ENCODE measurements at places on chromosomes 13 and 19.

- DNase-seq: peak; percentile 70
Measured at GRCh38 chr19:5057860-5058259, 88.9 kb downstream of the KDM4B start.

- DNase-seq: peak; percentile 79
Measured at GRCh38 chr19:38024992-38025908, 118.2 kb downstream of the SIPA1L3 start.

GRCh38 chr19:5286465-5287029, 54.1 kb downstream of the PTPRS start:
- peak; percentile 39 for DNase-seq

DNA sequence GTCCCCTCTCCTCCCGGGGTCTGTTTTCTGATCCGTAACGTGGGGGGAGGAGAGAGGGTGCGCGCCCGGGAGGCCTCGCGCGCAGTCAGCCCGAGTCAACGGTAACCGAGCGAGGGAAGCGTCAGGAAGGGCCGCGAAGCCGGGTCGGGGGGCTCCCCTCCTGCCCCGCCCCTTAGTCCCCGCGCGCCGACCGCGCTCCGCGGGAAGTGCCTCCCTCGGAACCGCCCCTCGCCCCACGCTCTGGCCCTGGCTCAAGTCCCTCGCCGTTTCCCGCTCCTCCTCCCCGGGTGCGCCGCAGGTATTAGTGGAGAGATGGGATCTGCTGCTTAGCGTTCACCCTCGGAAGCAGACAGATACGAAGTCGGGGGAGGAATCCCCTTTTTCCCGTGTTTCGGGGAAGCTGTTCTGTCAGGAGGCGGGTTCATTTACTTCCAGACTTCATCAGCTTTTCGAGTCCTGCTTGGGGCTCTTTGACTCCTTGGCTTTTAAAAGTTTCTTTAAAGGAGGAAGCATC, 770 bp downstream of the HNRNPM start:
- DNase-seq: peak; percentile 82

- no peak for DNase-seq
Measured at GRCh38 chr19:51701468-51702100, 8.5 kb downstream of the SPACA6 start.

DNA sequence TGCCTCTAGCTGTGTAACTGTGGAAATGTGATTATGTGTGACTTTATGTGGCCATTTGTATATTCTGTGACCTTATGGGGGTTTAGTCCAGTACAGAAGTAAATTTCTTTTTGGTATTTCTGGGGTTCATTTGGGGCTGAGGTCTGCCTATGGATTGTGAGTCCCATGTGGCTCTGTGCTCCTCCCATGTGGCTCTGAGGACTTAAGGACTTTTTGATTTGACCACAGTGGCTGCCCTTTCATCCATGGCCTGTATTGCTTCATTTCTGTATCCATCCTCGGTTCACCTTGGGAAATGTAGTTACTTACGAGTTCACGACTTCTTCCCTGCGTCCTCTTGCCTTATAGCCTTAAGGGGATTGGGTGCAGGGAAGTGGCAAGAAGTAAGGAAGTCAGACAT, 1.0 kb downstream of the ZNF420 start:
- no peak for DNase-seq

DNA sequence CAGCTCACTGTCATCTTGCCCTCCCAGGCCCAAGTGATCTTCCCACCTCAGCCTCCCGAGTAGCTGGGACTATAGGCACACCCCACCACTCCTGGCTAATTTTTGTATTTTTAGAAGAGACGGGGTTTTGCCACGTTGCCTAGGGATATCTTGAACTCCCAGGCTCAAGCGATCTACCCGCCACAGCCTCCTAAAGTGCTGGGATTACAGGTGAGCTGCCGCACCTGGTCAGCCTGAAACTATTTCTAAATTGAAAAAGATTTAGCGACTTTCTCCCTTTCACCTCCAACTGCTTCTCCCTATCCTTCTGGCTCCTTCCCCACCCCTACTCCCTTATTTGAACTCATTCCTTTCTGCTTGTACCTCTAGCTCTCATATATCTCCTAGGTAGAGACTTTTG, 19.8 kb upstream of the NAA16 start:
- DNase-seq: no peak

DNA sequence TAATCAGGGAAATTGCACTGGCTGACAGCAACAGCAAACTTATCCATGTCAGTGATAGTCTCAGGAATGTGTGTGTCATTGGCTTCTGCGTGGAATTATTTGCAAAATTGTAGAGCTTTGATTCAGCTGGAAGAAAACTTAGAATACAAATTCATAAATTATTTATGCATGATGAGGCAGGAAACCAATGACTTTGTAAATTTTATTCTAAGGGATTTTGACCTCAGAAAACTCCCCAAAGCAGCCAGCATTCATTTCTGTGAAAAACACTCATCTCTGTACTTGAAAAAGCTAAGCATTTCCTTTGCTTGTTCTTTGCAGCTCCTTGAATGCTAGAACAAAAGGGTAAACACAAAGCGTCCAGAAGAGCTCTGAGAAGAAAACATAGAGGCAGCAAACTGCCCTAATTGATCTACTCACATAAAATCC, 162.4 kb downstream of the DCT start:
- no peak for DNase-seq

DNA sequence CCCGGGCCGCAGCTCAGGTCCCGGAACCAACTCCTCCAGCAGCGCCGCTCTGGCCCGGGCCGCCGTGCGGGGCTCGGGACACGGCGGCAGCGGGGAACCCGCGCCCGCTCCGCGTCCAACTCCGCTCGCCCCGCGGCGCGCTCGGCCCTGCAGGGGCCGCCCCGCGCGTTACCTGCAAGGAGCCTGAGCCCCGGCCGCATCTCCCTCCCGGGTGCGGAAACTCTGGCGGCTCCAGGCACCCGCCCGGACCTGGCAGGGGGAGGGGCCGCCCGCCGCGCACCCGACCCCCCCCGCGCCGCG, at the start of gene TMTC4:
Gene TMTC4 (minus strand): TSS at position 224 of the 300 bp plus-strand sequence. CDS start 4,433 bp downstream, outside the sequence.
- DNase-seq: no peak

DNA sequence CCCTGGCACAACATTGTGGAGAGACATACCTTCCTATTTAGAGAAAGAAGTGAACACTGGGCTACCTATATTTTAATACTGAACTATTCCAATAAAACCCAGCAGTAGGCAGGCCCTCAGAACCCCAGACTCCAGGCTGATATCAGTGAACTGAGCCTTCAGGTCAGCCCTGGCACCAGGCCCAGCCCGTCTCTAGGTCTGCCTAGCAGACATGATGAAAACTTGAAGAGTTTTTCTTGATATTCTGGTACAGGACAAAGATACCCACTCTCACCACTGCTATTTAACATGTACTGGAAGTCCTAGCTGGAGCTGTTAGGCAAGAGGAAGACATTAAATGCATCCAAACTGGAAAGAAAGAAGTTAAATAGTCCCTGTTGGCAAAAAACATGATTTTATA, 396.6 kb upstream of the SPRY2 start:
- no peak for DNase-seq

- no peak for DNase-seq
Measured at GRCh38 chr13:75308222-75308621, 173.7 kb downstream of the TBC1D4 start.

- no peak for DNase-seq
Measured at GRCh38 chr19:51415187-51415586, 2.3 kb downstream of the SIGLEC10 start.

GRCh38 chr19:40155749-40156265, 35.4 kb upstream of the MAP3K10 start:
- DNase-seq: peak; percentile 60

DNA sequence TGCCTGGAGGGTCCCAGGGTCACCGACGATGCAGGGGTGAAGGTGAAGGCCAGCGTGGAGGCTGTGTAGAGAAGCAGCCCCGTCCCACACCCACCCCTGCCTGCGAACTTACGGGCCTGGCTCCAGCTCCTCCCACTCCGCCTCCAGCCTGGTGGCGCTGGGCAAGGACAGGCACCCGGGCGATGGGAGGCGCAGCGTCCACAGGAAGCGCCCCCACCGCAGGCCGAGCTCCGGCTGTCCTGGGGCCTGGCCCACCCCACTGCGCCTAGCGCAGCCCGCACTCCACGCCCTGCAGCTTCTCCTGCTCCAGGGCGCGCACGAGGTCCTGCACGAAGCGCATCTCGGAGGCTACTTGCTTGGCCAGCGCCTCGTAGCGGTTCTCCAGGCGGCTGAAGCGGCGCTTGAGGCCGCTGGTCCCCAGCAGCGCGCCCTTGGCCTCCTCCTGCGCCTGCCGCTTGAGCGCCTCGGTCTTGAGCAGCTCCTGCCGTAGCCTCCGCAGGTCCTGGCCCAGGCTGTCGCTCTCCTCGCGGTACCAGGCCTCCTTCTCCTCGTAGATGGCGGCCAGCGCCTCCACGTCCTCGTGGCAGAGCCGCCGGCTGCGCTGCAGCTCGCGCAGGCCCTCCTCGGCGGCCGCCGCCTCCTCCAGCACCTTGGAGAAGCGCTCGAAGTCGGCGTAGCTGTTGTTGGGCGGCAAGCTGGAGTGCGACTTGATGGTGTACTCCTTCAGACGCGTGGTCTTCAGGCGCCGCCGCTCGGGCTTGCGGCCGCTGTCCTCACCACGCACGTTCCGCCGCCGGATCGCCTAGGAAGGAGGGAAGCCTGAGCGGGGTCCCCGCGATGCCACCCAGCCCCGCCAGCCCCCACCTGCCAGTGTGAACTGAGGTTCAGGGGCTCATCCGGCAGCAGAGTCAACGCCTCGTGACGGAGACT, 11.8 kb downstream of the DAPK3 start:
- DNase-seq: no peak

All from Karpas-422 (cell line).